Epithelial cell of esophagus (primary cell): ENCODE measurements at places on chromosomes 6 and 20.
A peak's percentile ranks its signal among the peaks of the same experiment; 100 is the strongest.

- no peak for DNase-seq
Observed at GRCh38 chr6:136535017-136535765, 15.0 kb downstream of the MAP7 start.

DNA sequence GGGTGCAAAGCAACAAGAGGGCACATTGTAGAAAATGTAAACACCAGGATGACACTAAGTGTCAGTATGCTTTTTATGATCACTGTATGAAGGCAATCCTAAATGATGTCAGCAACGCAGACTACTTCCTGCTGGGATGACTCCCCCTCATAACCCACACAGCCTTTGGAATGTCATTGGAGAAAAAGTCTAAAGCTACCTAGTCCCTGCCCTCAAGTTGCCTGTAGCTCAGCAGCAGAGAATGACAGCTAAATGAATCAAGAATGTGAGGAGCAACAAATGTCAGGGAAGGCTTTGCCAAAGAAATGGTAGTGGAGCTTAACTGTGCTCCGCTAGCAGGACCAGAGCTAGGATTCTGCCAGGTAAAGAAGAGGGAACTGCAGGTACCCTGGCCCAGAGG lies 555.6 kb downstream of the CD83 start:
- DNase-seq = peak; percentile 60

DNA sequence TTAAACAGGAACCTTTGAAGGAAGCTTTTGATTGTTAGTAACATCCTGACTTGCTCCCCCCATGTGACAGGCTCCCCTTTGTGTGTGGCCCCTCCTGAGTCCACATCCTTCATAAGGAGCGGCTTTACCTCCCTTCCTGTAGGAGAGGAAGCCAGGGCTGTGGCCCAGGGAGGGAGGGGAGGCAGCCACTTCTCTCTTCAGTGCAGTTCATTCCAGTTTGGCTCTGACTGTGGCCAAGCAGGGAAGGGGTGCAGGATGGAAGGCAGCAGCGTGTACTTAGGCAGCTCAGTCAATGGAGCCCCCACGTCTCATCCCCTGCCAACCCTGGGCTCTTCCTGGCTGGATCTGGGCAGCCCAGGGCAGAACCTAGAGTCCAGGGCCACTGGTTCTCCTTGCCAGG lies 295.2 kb downstream of the QKI start:
- no peak for DNase-seq

GRCh38 chr6:132684272-132684671 lies 25.3 kb upstream of the TAAR1 start:
- peak; percentile 28 for DNase-seq

DNA sequence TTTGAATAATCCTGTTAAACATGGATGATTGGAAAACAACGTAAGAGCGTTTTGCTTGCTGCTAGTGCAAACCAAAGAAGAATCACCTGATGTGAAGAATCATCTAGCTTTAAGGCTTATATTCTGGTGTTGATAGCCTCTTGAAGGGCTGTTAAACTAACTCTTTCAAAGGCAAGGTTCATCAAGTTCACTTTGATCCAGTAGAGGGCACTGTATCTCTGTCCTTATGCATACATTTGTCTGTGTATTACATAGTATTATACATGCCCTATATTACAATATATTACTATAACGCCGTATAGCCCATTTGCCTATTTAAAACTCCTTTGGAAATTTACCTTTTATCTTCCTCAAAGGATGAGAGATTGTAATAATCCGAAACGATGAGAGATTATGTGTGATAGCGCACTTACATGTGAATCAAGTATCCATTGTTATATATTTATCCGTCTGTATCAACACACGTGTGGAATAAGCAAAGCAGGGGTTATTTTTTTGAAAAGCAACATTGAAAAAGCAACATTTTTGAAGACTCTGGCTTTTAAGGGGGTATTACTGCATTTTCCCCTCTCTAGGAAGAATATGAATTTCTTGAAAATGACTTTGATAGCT lies 50.8 kb upstream of the NRN1 start:
- DNase-seq = peak; percentile 68
